ENCODE measurements at places on chromosomes 5 and 9.

- no peak for DNase-seq
Measured at GRCh38 chr9:26171691-26172090, 493.4 kb upstream of the TUSC1 start.

DNA sequence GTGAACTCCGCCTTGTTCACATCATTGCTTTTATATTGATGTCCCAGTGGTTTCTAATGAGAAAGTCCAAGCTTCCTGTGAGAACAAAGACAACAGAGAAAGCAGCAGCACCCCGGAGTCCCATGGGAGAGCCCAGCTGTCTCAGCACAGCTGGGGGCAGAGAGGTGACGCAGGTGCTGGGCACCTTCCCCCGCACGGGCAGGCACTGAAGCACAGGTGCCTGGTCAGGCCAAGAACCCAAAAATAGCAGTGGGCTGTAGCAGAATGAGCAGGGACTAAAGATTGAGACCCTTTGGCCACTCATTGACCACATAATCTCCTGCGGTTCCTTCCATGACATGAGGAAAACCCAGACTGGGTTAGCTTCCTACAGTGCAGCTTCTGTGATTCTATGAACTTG, 18.8 kb downstream of the SRD5A1 start:
- no peak for DNase-seq

DNA sequence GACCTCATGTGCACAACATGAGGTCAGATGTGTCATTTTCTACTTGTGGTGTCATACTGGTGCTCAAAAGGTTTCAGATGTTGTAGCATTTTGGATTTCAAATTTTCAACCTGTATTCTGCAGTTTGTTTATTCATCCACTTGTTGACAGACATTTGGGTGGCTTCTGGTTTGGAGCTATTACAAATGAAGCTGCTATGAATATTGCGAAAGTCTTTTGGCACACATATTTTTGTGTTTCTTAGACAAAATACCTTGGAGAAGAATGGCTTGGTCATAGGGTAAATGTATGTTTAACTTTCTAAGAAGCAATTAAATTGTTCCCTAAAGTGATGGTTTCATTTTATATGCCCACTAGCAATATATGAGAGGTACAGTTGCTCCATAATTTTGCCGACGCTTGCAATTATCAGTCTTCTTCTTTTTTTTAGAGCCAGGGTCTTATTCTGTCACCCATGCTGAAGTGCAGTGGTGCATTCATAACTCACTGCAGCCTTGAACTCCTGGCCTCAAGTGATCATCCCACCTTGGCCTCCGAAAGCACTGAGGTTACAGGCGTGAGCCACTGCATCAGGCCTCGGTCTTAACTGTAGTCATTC, 70.7 kb upstream of the TRPC7 start:
- no peak for DNase-seq

- DNase-seq, result no peak
Measured at GRCh38 chr5:131496400-131496713, 138.7 kb downstream of the RAPGEF6 start.

DNA sequence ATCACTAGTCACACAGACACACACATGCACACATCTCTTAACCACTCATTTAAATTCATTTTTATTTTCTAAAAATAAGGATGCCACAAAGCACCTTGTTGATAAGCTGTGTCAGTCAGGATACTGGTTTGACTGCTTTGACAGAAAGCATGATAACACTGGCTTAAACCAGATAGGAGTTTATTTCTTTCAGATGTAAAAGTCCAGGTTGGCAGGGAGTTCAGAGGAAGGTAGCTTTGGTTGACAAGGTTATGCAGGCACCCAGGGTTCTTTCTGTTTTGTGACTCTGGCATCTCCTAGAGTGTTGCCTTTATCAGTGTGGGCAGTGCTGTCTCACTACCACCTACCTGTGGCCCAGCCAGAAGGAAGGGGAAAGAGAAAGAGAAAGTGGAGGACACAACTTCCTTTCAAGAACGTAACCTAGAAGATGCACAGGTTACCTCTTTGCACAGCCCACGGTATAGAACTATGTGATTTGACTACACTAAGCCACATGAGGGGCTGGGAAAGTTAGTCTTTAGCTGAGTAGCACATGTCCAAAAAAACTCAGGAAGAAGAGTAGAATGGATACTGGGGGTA, 334.7 kb downstream of the OSTF1 start:
- no peak for DNase-seq

GRCh38 chr5:135976216-135976615, 21.4 kb upstream of the LECT2 start:
- no peak for DNase-seq

DNA sequence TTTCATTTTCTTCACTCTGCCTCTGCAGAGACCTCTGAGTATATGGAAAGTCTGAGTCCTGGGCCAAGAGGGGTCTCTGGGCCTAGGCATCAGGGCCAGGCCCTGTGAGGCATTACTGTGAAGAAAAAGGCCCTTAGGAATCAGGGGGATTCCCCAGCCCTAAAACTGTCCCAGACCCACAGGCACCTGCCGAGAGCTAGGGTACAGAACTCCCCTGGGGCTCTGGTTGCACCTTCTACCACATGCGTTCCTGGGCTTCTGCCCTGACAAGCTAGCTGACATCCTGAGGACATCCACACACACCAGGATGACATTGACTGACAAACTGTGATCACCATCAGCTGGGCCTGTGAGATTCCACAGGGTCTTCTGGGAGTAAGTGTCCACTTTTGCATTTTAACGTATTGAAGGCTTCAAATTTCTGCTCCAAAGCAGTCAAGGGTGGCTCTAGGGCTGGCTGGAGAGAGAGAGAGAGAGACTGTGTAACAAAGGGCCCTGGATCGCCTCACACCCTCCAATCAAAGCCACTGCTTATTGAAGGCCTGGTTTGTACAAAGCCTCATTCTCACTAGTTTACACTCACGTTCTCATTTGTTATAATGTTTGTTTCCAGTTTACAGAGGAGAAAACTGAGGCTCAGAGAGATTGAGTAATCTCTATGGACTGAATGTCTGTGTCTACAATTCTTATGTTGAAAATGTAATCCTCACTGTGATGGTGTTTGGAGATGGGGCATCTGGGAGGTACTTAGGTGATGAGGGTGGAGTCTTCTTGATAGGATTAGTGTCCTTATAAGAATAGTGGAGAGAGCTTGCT, 45.1 kb downstream of the TGFBI start:
- no peak for DNase-seq

GRCh38 chr5:149302641-149303040, 31.0 kb downstream of the AFAP1L1 start:
- no peak for DNase-seq

- no peak for DNase-seq
Measured at GRCh38 chr5:65121880-65122436, 353.2 kb downstream of the CWC27 start.

DNA sequence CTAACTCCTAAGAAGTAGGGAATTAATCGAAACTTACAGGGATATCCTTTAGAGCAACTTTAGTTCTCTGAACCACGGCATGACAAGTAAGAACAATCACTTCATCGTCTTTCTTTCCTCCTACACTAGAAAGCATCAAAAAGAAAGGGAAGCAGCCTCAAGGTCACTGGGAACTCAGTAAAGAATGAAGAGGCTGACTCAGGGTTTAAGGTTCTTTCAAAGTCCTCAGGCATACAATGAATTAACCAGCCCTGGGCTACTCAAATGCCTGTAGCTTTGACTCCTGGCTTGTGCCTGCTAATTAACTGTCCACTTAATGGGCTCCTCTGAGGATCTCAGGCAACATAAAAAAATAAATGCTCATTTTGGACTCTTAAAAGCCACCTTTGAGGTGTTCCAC, 102.0 kb downstream of the TRIM32 start:
- DNase-seq, result no peak

GRCh38 chr5:176542596-176543427, 5.6 kb upstream of the RNF44 start:
- peak; percentile 24 for DNase-seq

DNA sequence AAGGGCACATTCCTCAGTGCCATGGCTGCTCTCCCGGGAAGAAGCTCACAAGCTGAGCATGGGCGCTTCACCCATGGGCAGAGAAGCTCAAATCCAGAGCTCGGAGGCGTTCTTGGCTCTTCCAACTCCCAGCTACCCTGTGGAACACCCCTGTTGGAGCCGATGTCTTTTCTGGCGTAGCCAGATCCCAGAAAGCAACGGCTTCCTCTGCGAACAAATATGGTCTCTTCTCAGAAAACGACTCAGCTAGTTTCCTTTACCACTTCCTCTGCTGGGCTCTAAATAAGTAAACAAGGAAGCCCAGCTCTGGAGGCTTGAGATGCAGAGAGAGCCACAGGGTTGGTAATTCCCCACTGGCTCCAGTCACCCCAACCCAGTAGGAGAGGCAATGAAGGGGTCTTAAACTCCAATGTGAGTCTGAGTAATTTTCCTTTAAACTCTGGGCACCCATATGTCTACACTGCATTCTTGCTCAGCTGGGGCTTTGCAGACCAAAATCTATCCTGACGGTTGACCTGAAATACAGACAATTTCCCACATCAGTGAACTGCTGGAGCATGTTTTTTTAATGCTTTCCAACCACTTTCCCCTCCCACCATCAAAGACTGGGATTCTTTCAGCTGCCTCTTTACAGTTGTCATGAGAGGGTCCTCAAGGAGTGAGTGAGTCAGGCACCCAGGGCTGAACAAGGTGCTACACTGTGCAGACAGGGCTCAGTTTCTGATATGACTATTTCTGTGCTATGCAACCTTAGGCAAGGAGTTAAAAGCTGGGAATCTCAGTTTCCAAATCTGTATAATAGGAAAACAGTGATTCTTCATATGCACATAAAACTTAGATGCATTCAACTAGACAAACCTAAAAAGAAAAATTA, at the start of gene LCP2:
LCP2 (minus strand) TSS at position 189 of the 874 bp plus-strand sequence; CDS start at position 23, 166 bp downstream.
- no peak for DNase-seq

DNA sequence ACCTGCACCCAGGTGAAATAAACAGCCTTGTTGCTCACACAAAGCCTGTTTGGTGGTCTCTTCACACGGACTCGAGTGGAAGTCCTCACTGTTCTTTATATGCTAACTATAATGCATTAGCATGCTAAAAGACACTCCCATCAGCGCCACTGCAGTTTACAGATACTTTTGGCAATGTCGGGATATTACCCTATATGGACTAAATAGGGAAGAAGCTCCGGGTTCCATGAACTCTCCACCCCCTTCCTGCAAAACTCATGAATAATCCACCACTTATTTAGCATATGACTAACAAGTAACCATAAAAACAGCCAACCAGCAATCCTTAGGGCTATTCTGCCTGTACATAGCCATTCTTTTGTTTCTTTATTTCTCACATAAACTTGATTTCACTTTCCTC, 426.2 kb upstream of the PTPRD start:
- no peak for DNase-seq

GRCh38 chr9:127450830-127451607, at the start of the genes LRSAM1 and RPL12:
Gene LRSAM1, plus strand, starts transcription at chr9:127451510. Its CDS starts 3,018 bp downstream, at chr9:127454528.
Gene RPL12, minus strand, starts transcription at chr9:127451406. Its CDS starts 89 bp downstream, at chr9:127451317.
- peak; percentile 99 for DNase-seq

- no peak for DNase-seq
Measured at GRCh38 chr5:68046445-68046844, 169.1 kb upstream of the PIK3R1 start.

- DNase-seq, result no peak
Measured at GRCh38 chr5:178479261-178479660, 110.9 kb downstream of the COL23A1 start.

DNA sequence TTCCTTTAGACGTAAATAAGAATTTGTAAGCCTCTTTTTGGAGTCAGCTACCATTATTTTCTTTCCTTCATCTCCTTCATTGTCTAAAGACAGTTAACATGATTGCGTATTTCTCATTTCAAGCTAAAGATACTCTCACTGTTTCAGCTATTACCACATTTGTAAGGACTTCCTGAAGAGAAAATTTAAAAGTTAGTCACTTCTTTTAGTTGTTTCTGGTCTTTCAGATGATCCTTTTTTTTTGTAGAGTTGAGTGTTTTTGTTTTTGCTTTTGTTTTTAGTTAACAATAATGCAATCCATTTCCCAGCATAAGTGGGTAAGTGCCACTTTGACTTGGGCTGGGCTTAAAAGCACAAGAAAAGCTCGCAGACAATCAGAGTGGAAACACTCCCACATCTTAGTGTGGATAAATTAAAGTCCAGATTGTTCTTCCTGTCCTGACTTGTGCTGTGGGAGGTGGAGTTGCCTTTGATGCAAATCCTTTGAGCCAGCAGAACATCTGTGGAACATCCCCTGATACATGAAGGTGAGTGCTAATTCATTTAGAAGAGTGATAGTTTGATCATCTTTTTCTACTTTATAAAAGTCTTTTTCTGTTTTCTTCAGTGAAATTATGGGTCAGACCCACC, 2.0 kb downstream of the IL31RA start:
- DNase-seq, result no peak

- no peak for DNase-seq
Measured at GRCh38 chr5:106116682-106117081, 1554.1 kb downstream of the EFNA5 start.

DNA sequence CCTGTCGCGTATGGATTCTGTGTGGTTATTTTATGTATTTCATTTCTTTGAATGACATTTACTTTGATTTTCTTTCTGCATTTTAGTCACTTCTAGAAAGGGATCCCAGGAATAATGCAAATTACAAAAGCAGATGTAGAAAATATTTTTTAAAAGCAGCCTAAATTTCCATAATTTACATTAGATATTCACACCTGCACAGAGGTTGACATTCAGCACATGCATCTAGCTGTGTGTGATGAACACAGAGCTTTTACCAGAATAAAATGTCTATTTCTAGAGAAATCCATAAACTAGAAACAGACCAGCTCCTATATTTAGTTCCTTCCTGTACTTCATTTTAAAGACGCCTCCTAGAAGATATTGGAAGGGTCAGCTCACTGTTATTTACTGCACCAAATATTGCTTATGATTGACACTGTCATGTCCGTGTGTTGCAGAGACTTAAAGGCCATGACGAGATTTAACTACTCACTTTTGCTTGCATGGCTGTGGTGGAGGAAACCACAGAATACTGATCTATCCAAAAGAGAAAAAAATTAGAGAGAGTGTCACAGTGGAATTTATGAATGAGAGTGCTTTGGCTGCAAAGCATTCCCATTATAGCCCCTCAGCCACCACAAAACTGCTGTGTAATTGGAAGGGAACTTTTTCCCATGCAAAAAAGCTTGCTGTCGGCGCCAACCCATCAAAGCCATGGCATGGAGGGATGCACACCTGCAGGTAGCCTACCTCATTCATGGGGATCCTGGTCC, 58.1 kb downstream of the EBF1 start:
- DNase-seq, result no peak

DNA sequence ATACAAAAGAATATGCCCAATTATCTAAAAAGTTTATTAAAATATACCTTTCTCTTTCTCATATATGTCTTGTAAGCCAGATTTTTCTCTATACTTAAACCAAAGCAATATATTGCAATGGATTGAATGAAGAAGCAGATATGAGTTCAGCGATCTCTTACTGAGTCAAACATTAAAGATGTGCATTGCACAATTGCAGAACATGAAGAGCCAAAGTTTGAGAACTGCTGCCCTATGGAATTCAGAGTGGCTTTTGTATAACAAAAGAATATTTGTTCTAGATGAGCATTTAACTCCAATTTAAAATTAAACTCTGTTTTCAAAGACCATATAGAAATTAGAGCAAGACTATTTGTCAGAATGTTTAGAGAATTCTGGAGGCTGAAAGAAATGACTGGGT, 519.0 kb upstream of the DAB2 start:
- no peak for DNase-seq

DNA sequence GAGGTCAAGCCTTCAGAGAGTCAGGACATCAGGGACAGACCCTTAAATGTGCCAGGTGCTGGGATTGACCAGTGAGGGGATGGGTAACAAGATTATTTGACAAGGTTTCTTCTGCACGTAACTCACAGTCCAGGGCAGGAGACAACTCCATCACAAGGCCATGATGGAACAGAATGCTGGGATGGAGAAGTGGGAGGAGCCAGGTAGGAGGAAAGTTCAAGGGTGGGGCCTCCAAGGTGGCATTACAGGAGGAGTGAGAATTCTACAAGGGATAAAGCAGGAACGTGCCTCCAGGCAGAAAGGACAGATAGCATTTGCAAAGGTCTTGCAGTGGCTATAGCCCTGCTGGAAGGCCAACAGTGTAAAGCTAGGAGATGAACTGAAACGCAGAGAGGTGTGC, 102.2 kb downstream of the FGF18 start:
- no peak for DNase-seq
